T-helper 22 cell (primary cell): ENCODE measurements at places on chromosomes 3 and 15.

- DNase-seq = no peak
Observed at GRCh38 chr3:155079746-155080487, at the start of gene MME. Gene MME (plus strand): TSS chr3:155080319. CDS start chr3:155084168, 3,849 bp downstream.

- no peak for DNase-seq
Observed at GRCh38 chr3:32438596-32439344, 47.1 kb downstream of the CMTM7 start.

DNA sequence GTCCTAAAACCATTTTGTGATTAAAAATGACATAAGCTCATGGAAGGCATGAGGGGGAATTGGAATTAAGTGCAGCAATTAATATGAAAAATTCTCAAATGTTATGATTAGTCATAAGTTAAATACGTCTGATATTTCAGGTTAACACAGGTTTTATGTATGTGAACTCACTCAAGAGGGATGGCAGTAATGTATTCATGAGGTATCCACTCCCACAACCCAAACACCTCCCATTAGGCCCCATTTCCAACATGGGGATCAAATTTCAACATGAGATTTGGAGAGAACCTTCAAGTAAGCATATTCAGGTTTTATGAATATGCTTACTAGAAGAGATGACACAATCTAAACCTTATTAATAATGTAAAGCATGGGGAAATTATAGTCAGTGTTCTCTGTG is 41.6 kb upstream of the IL20RB start:
- no peak for DNase-seq

DNA sequence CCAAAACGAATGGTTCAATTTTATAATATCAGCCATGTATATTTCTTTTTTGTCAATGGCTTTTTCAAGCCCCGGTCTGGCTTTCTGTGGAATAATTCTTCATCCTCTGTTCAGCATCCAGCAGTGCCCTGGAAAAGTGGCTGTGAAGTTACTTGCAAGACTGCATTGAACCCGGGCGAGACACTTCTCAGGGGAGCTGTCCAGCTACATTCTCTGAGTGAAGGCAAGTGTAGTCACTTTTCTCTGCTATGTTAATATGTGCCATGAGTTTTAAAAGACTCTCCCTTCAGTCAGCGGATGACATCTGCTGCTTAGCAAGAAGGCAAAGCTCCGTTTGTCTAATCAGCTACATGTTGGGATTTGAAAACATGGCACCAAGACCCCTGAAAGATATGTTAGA is 81.3 kb upstream of the RGMA start:
- no peak for DNase-seq

- DNase-seq = no peak
Observed at GRCh38 chr3:184211297-184211696, 18.1 kb upstream of the VWA5B2 start.

- no peak for DNase-seq
Observed at GRCh38 chr15:67178569-67179210, 75.8 kb downstream of the AAGAB start.

DNA sequence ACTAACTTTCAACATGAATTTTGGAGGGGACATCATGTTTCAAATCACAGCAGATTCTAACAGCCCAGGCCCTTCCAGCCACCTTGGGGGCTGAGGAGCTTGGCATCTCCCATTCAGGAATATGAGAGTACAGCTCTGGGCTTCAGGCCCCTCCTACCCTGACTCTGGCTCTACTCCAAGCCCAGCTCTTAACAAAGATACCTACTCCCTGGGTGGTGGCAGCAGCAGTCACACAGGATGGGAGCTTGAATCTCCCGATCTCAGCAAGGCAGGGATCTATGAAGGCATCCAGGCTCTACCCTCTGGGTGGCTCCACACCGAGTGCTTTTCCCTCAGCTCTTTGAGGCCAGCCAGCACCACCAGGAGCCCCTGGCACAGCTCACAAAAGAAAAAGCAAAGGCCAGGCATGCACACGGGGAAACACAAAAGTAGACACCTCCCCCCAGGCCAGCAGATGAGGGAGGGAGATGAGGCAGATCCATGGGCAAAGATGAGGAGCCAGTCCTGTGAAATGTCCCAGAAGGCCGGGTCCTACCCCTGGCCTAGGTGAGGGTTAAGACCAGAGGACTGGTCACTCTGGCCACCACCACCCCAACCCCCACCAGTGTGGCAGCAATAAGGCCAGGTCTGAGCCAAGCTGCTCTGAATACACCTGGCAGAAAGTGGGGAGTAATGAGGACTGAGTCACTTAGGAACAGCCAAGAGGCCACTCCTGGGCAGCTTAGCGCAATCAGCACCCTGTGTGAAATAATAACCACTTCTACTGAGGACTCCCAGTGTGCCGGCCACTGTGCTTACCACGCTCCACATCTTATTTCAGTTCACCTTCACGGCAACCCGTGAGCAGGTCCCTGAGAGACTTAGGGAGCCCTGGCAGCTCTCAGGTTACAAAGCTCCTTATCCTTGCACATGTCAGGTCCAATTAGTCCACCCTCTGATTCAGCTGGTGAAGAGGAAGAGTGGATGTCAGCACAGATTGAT is 24.3 kb downstream of the PLA2G4F start:
- no peak for DNase-seq

DNA sequence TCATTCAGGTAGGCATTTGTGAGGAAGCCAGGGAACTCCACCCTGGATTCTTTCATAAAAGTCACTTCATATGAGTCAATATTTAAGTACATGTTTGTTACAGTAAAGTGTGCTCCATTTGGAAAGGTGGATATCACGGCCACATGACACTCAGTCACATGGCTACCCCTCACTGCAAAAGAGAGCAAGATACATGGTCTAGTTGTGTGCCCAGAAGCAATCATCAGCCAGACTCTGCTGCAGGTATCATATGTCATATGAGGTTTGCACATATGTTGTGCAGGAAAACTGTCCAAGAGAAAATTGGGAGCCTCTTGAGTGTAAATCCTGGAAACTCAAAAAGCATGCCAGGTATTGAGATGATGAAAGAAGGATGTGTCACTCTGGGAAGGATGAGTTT is 55.0 kb upstream of the NMNAT3 start:
- DNase-seq = no peak

- DNase-seq = peak; percentile 43
Observed at GRCh38 chr3:114221165-114221880, 16.1 kb downstream of the ZNF80 start.

GRCh38 chr15:68316061-68316804 is 38.7 kb downstream of the FEM1B start:
- no peak for DNase-seq

DNA sequence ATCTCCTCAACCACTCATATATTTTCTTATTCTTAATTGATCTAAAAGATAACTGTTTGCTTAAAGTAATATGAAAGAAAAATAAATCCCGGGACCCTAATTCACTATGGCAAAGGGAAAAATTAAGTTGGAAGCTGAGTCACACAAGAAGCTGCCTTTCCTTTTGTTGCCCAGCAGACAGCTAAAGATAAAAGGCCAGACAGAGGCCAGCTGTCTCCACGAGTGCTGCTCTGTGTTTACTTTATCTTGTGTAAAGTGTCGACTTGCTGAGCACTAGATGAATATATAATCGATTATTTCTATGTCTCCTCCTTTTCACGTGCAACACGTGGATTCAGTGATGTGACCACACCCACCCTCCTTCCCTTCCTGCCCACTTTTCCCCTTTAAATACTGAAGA is 52.8 kb upstream of the NSMCE3 start:
- no peak for DNase-seq

DNA sequence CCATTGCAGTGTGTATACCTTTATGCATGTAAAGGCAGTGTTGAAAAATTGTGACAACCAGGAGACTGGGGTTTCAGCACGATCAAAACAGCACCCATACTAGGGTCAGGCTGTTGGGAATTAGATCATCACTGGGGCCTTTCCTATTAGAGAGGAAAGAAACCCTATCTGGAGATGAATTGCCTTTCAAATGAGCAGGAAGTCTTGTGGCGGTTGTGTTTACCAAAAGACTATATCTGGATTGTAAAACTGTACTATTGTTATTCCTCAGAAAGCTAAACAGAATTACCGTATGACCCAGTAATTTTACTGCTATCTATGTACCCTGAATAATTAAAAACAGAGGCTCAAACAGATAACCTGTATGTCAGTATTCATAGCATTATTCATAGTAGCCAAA is 10.1 kb downstream of the UBE2E1 start:
- no peak for DNase-seq

GRCh38 chr3:171374661-171375285 is 85.4 kb downstream of the TNIK start:
- no peak for DNase-seq

DNA sequence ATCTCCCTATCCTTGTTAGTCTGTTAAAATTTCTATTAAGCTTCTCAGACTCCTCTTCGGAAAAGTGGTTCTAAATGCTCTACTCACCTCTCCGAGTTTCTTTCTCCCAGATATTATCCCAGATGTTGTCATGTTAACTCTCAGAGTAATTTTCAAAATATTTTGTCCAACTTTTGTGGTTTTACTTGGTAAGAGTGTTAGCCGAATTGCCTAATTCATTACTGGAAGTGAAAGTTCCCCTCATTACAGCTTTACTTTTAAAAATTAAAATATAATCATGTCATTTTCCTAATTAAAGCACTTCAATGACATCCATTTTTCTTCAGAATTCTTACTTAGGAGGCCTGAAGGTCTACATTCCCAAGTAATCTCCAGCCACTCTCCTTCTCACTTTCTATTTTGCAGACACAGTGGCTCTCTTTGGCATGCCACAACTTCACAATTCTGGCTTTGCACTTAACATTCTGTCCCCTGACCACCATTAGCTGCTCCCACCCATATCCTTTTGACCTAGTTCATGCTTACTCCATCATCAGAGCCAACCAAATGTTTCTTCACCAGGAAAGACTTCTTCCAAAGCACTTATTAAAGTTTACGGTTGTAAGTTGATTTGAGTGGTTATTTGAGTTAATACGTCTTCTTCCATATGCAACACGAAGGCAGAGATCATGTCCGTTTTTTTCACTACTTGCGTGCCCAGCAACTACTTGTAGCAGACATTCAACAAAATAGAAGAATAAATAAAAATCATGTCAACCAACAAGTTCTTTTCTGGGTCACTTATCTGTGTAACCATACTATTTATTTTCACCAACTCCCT is 10.2 kb upstream of the TIPARP start:
- DNase-seq = no peak

DNA sequence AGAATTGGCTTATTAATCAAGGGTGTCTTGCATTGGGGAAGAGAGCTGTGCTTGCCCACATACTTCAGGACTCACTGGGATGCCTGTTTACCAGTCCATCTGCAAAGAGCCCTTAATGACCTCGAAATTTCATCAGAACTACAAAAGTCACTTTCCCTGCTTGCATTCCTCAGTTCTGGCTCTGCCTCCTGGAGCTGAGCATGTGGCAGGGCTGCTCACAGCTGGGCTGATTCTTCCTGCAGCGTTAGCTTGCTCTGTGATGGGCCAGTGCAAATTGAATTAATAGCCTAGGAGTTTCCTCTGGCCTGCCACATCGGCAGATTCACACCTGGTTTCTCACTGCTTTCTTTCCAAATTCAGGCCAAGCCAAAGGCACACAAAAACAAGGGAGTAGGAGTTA is 108.9 kb downstream of the DUT start:
- no peak for DNase-seq

DNA sequence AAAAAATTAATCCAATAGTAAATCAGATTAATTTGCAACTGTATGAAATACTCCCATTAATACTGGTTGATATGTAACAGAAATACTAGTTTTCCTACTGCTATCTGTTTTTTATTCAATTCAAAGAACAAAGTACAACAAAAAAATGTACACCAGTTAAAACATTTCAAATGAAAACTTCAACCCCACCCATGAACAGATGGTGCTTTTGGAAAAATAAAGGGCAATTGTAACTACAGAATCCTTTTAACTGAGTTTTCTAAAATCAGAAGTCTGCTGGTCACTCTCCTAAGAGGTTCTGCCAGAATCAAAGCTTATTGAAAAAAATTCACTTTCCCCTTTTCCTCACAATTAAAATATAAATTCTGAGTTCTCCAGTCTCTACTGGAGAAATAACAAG is 34.3 kb downstream of the DENND6A start:
- DNase-seq = no peak

DNA sequence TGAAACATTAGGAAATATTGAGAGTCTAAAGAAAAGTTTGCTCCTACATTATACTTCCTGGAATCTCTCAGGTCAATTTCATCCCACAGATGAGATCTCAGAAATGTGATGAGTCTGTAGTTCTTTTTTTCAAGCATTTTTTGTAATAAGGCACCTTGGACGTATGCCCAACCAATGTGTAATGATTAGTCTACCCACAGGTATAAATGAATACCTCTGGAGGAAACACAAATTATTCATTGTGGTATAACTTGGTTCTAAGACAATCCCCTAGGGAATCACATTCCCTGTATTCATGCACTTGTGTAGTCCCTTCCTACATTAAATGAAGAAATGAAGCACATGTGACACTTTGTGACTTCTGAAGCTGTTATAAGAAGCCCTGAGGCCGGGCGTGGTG is 596.2 kb upstream of the UBE2E2 start:
- DNase-seq = no peak

- DNase-seq = no peak
Observed at GRCh38 chr3:142115867-142116668, 33.3 kb downstream of the TFDP2 start.

DNA sequence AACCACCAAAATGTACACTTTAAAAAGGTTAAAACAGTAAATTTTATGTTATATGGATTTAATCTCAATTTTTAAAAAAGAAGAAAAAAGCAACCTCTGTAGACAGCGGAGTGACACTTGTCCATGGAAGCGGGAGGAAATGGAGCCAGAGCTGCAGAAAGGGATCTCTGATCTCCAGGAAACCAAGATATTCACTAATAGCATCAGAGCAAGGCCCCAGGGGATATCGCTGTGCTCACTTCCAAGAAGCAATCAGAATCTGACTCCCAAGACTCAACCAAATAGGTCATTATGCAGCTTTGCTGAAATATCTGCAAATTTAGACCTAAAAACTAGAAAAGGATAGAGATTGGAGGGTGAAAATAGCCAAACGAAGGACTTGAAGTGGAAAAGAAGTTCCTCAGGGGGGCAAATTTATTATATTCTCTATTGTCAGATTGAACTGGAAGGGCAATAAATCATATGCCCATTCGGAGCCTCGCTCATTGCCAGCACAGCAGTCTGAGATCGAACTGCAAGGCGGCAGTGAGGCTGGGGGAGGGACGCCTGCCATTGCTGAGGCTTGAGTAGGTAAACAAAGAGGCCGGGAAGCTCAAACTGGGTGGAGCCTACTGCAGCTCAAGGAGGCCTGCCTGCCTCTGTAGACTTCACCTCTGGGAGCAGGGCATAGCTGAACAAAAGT is 62.0 kb upstream of the ATP2C1 start:
- no peak for DNase-seq

GRCh38 chr3:190701096-190701532 is 161.4 kb downstream of the GMNC start:
- no peak for DNase-seq
